NCI-H774 (cell line): ENCODE measurements at places on chromosomes 5 and 9.

GRCh38 chr9:34169125-34169524 is 9.7 kb upstream of the UBAP1 start:
- DNase-seq, result no peak

GRCh38 chr9:132787748-132788159 is 90.3 kb downstream of the AK8 start:
- no peak for DNase-seq

GRCh38 chr9:93255994-93256877 is 72.3 kb downstream of the WNK2 start:
- no peak for DNase-seq

DNA sequence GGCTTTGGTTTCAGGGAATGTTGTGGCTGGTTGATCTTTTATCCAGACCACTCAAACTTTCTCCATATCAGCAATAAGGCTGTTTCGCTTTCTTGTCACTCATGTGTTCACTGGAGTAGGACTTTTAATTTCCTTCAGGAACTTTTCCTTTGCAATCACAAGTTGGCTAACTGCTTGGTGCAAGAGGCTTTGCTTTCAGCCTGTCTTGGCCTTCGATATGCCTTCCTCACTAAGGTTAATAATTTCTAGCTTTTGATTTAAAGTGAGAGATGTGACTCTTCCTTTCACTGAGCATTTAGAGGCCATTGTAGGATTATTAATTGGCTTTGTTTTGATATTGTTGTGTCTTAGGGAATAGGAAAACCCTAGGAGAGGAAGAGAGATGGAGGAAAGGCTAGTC is 7.0 kb upstream of the HRCT1 start:
- DNase-seq, result no peak

- DNase-seq, result peak; percentile 26
Measured at GRCh38 chr5:57887851-57888621, 405.4 kb upstream of the ACTBL2 start.
